ENCODE measurements at places on chromosomes 2 and 18.

- no peak for DNase-seq
These were observed 11.8 kb downstream of the RASGRP3 start for GRCh38 chr2:33488178-33488690.

- no peak for DNase-seq
These were observed 590 bp downstream of the IFIH1 start for GRCh38 chr2:162317861-162318327.

DNA sequence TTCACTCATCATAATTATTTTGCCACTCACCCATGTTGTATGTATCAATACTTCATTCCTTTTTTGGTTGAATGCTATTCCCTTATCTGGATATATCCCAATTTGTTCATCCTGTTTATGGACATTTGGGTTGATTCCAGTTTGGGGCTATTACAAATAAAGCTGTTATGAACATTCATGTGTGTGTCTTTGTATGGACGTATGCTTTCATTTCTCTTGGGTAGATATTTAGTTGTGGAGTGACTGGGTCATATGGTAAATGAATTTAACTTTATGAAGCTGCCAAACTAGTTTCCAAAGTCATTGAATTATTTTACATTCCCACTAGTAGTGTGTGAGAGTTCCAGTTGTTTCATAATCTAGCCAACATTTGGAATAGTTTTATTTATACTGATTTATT is 2.7 kb downstream of the FAM228B start:
- DNase-seq = no peak

DNA sequence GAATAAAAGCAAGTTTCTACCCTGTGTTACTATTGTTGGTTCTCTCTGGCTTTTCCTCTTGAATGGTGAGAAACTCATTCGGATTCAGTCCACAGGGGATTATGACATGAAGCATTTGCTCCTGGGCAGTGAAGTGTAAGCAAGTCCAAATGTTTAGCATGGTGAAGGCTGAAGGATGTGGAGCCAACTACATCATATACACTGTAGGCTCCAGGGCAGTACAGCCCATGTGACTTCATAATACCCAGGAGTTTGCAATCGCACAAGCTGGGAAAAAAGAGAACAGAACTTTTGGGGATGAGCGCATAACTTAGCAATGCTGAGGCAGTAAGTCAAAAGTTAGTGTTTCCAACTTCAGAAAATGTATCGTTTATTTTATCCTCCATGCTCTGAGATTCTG is 695.7 kb upstream of the POU3F3 start:
- DNase-seq = no peak

- DNase-seq = no peak
These were observed 20.4 kb downstream of the MROH2A start for GRCh38 chr2:233798335-233799086.

DNA sequence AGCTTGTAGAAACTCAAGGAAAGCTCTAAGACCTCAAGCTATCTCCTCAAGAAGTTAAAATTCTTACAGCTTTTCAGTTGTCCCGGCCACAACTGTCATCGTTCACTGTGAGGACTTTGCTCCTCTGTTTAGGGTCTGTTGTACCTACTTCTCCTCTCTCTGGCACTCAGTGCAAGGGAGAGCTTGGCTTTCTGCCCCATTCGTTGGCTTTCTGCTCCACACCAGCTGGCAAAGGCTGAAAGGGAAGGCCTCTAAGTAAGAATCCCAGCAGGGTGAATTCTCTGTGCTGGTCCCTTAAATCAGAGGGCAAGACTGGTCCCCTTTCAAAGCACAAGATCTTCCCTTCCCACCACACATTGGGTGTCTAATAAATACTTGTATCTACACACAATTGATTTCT is 17.3 kb downstream of the ZBTB7C start:
- no peak for DNase-seq

- no peak for DNase-seq
These were observed 78.1 kb downstream of the UGGT1 start for GRCh38 chr2:128169094-128169493.

DNA sequence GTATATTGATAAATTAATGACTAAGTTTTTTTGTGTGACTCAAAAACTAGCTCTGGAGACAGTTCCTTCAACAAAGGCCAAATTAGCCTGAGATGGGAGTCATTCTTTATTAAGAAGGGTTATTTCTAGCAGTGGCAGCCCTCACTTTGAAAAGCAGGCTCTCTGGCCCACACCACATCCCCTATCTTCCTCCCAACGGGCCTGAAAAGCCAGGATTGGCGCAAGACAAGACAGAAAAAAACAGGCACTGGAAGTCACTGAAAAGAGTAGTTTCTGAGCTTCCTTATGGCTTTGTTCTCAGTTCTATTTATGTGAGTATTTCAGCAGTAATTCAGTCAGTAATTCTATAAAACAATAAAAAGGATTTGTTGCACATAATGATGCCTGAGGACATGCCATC is 149.0 kb downstream of the LAMA3 start:
- no peak for DNase-seq

DNA sequence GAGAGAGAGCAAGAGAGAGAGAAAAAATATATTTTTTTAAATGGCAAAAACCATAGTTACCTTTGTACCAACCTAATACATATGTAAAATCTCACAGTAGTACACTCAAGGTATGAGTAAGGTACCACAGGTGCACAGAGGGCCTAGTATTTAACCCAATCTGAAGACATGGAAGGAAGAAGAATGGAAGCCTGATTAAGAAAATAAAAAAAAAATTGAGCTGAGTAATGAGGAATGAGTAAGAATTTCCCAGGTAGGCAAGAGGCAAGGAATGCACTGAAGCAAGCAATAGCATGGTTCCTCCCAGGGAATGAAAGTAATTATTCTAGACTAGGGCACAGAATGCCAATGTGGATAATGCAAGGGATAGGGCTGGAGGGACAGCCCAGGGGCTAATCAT is 294.2 kb downstream of the FIGN start:
- no peak for DNase-seq

DNA sequence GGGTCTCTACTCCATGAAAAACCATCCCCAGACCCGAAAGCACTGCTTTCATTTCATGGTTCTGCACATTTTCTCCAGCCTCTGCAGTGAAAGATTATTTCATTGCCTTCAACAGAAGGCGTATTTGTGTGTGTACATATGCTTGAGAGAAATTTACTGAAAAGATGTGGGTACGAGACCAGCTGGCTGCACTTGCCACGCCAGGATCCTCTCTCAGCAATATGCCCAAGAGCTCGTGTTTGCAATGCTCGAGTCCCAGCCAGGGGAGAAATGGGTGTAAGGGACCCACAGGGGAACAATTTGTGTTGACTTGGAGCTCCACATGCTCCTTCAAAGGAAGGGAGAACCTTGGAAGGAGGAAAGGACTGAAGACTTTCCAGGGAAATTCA is 37.3 kb downstream of the TMEM177 start:
- no peak for DNase-seq

DNA sequence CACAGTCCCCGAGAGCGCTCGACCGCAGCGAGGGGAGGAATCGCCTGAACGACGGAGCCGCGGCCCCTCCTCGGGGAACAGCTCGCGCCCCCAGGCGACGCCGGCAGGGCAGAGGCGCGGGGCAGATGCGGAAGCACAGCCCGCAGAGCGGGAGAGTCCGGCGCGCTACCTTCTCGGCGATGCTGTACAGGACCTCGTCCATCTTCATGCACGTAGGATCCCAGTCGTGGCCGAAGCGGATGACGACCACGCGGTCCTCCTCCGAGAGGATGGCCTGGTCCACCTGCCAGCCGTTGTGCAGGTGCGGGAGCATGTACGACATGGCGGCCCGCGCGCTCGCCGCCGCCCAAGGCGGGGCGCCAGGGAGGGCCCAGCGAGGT is 302 bp downstream of the TXNL4A start:
- no peak for DNase-seq

GRCh38 chr2:85564144-85564563 is 2.9 kb upstream of the GGCX start:
- no peak for DNase-seq

DNA sequence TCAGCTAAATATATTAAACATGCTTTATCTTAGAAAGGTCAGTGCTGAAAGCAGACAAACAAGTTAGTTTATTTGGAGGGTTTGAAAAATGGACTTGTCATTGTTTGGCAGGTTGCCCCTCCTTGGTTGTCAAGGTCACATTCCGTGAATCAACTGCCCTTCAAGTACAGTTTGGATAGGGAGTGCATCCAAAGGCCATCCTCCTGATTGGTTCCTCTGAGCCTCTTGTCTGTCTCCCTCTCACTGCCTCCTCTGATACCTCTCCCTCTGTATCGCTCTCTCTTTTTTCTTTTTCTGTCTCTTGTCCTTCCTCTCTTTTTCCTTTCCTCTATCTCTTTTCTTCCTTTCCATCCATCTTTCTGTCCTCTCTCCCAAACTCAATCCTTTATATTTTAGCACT is 5.4 kb downstream of the ITGAV start:
- no peak for DNase-seq

GRCh38 chr18:69414184-69414583 is 13.5 kb downstream of the DOK6 start:
- DNase-seq = no peak

GRCh38 chr2:53969968-53970723 is 647 bp downstream of the PSME4 start:
- peak; percentile 2 for DNase-seq

GRCh38 chr2:23404426-23404825 is 19.4 kb downstream of the KLHL29 start:
- no peak for DNase-seq

DNA sequence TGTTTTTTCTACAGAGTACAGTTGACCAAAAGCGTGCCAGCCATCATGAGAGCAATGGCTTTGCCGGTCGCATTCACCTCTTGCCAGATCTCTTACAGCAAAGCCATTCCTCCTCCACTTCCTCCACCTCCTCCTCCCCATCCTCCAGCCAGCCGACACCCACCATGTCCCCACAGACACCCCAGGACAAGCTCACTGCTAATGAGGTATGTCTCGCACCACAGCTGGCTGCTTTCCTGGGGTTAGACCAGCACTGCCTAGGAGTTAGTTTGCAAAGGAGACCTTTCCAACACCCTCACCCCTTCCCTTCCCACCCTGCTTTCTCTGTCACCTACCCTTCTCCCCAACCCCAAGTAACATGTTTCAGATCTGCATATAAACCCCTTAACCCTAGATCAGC is 120.3 kb upstream of the IL1R2 start:
- DNase-seq = no peak

DNA sequence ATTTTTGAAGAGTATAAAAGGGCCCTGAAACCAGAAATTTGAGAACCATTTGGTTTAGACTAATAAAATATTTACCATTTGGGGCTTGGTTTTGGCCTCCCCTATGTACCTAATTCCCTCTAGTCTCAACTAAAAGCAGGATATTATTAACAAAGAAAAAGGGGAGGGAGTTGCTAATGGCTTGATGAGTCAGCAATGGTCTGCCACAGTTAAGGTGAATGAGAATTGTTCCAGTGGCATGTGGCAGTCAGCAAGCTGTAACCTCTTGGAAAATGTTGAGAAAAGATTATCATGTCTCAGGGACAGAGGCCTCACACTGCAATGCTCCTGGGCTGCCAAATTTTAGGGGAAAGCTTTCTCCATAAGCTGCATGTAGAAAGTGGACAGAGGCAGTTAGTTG is 20.1 kb upstream of the SLC39A10 start:
- DNase-seq = no peak

DNA sequence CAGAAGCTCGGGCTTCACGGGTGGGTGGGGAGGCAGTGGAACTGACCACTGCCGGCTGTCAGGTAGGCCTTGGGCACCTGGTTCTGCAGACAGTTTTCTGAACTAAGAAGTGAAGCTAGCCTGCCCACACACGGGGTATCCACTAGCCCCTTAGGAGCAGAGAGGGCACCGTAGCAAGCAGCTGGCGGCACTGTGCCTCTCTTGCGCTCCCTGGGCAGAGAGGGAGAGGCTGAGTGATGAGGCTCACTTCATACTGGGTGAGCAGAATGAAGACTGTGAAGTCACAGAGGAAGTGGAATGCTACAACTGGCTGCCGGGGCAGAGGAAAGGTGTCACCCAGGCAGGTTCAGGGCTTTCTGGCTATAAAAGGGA is 753 bp downstream of the ITPRIPL1 start:
- DNase-seq = no peak

DNA sequence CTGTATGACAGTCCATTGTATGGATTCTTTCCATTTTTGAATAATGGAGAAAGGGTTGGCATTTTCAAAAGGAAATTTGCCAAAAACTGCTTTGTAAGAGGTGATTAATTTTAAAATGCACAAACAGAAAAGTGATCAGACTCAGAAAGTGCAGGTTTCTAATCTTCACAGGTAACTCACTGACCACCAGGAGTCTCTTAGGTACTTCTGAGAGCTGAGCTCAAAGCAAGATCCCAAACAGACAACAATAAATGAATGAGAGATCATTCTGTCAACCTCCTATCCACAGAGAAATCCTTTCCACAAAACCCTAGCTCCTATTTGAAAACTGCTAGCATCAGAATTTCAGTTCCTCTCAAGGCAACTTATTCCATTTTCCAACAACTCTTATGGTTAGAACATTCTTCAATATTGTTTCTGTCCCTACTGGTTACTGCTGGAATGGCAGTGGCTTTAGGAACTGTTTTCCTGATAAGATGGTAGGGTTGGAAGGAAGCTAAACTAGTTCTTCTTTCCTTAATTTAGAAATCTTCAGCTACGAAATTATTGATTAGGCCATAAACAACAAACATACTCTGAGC is 20.6 kb upstream of the HAAO start:
- DNase-seq = no peak

DNA sequence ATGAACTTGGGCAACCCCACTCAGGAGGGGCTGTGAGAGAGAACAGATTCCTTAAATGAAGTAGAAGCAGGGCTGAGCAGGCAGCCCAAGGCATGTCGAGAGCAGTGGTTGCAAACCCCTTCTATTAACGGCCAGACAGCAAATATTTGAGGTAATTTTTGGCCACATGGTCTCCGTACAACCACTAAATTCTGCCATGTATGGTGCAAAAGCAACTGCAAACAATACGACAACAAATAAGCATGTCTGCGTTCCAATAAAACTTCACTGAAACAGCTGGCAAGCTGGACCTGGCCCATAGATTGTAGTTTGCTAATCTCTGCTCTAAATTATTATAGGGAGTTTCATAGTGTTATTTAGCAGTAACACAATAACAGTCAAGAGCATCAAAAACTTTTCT is 217.0 kb upstream of the ZNF521 start:
- no peak for DNase-seq

All from activated CD8-positive, alpha-beta memory T cell treated with anti-CD3 and anti-CD28 coated beads for 1 hour (primary cell).